ENCODE measurements at places on chromosomes 6 and 20.
A peak's percentile ranks its signal among the peaks of the same experiment; 100 is the strongest.

DNA sequence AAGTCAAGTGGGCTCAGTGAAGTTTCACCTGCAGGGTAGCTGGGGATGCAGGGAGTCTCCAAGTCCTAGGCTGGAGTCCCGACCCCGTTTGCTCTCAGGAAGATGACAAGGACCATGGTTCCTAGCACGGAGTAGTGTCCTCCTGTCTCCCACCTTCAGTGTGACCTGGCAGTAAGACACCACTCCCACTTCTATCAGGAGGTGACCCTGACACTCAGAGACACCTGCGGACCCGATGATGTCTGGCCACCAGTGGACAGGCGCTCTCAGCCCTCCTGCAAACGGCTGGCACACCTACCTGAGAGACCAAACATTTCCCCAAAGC lies 1.1 kb downstream of the SOD2 start:
- no peak for DNase-seq

DNA sequence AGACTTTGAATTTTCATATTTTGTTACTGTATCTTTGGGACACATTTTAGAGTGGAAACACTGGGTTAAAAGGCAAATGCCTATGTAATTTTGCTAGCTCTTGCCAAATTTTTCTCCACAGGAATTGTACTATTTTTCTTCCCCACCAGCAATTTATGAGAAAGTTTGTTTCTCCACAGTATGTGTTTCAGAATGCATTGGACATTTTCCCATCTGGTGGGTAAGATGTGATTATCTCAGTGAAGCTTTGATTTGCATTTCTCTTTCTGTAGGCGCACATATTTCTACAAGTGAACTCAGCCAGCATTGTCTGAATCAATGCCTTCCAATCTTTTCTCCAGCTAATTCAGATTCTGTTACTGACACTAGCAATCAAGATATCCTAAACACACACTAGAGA lies 157.8 kb downstream of the RCAN2 start:
- no peak for DNase-seq

GRCh38 chr6:63415286-63415685 lies 95.5 kb upstream of the LGSN start:
- no peak for DNase-seq

GRCh38 chr20:17761604-17762003 lies 61.8 kb downstream of the BANF2 start:
- no peak for DNase-seq

DNA sequence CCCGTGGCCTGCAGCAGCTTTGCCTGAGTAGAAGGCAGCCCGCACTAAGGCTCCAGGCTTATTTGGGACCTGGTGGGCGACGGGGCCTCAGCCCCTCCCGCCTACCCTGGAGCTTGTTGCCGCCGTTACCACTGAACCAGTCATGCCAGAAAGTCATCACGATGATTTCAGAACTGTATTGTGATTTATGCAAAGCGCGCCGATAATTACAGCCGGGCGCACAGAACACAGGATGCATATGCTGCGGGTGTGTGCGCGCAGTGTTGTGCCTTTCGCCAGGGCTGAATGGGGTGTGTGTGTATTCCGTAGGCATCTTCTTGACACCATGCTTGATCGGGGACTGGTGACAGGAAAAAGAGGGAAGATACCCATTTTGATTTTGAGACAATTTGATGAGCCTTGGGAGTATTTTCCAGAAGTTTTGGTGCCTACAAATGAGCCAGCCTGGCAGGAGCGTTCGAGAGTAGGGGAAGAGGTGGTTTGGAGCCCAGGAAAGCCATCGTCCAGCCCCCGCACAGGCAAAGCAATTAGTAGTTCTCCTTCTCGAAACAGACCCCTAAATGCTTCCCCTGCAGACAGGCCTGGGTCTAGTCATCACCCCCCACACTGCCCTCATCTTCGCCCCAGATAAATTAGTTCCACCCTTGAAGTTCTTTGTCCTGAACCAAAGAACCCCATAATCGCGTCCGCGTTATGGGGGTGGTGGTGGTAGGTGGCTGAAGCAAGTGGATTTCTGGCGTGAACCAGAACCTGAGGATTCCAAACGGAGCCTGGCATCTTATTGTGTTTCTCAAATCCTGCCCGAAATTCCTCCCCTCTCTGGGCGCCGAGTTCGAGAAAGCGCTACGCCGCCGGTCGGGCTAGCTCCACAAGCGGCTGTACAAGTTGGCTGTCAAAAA lies 1.9 kb upstream of the NR2E1 start:
- DNase-seq = no peak

DNA sequence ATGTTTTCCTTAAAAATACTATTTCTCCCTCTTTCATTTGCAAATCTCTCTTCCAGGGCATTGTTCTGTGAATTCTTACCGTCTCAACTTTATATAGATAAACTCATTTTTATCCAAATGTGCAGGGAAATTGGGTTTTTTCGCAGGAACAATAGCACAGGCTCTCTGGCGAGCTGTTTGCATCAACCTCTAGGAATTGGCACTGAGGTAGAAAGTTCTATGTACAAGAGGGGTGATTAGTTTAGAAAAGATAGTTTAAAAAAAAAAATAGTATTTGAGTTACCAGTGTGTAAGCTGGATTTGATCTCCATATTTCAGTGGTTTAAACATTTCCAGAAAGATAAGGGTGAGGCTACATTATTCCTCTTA lies 129.7 kb upstream of the BTN3A2 start:
- DNase-seq = no peak

- DNase-seq = no peak
Observed at GRCh38 chr6:147676495-147677199, 168.2 kb downstream of the SAMD5 start.

- DNase-seq = no peak
Observed at GRCh38 chr6:3725145-3726047, 26.1 kb downstream of the PXDC1 start.

GRCh38 chr6:38404900-38405556 lies 234.7 kb downstream of the BTBD9 start:
- DNase-seq = no peak

DNA sequence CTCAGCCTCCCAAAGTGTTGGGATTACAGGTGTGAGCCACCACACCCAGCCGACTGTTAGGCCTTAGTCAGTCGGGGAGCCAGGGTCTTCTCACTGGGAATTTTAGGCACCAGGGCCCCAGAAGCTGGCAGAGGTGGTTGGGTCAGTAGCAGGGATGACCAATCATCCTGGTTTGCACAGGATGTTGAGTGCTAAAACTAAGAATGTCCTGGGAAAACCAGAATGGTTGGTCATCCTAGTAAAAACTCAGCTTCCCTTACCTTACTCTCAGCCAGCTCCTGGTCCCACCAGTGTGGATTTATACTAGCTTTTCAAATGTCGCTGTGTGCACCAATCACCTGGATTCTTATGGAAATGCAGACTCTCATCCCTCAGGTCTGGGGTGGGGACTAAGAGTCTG lies 31.8 kb downstream of the KCNG1 start:
- DNase-seq = no peak

DNA sequence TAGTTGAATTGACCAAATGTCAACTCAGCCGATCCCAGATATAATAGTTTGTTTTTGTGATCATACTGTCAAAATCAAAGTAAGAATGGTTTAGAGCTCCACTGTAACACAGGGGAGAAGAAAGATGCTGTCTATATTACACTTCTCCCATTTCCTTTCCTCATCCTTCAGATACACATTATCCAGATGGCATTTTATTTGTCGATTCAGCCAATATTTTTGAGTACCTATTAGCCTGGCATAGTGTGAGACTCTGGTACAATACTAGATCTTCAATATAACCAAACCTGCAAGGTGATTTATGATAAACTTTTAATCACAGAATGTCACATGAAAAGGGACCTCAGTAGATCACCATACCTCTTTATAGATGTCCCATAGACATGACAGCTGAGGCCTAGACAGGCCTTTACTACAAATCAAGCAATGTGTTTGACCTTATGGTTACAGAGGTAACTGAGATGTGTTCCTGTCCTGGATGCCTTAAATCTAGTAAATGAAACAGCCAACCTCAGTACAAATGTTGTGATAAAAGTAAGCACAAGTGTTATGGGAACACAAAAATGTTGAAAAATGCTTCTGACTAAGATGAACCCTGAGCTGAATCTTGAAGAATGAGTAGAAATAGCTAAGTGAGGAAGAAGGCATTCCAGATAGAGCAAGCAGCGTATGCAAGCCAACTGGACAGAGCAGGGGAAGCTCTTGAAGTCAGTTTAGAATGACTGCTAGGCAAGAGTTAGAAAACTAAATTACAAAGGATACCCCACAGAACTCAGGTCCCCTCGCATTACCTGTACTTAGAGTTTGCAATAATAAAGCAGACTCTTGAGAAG lies 1.9 kb downstream of the FBXO9 start:
- DNase-seq = no peak

GRCh38 chr6:149963212-149963461 lies 606 bp upstream of the ULBP1 start:
- DNase-seq = peak; percentile 61

DNA sequence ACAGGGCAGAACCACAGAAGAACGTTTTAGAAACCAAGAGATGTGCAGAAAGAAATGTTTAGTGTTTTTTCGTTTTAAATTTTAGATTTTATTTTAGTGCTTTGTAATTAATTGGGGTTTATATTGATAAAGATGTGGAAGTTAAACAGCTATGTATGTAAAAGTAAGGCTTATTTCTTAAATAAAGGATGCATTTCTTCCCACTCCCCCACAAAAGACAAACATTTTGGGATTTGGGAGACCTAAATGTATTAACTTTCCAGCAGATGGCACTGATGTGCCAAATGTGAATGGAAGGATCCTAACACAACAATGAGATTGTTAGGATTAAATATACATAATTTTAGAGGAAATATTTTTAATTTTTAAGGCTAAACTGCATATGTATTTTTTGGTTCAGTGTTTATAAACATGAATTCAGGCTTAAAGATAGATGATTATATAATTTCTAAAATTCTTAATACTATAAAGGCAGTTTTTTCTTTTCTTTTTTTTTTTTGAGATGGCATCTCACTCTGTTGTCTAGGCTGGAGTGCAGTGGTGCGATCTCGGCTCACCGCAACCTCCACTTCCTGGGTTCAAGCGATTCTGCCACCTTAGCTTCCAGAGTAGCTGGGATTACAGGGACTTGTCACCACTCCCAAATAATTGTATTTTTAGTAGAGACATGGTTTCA lies 12.0 kb downstream of the PFDN4 start:
- no peak for DNase-seq

GRCh38 chr20:20003031-20003954 lies 13.9 kb upstream of the NAA20 start:
- DNase-seq = no peak

GRCh38 chr6:3811191-3811590 lies 38.0 kb upstream of the FAM50B start:
- no peak for DNase-seq

- DNase-seq = no peak
Observed at GRCh38 chr6:170098428-170099170, 192.3 kb downstream of the DLL1 start.

GRCh38 chr20:61810738-61811135 lies 254.9 kb downstream of the TAF4 start:
- no peak for DNase-seq

DNA sequence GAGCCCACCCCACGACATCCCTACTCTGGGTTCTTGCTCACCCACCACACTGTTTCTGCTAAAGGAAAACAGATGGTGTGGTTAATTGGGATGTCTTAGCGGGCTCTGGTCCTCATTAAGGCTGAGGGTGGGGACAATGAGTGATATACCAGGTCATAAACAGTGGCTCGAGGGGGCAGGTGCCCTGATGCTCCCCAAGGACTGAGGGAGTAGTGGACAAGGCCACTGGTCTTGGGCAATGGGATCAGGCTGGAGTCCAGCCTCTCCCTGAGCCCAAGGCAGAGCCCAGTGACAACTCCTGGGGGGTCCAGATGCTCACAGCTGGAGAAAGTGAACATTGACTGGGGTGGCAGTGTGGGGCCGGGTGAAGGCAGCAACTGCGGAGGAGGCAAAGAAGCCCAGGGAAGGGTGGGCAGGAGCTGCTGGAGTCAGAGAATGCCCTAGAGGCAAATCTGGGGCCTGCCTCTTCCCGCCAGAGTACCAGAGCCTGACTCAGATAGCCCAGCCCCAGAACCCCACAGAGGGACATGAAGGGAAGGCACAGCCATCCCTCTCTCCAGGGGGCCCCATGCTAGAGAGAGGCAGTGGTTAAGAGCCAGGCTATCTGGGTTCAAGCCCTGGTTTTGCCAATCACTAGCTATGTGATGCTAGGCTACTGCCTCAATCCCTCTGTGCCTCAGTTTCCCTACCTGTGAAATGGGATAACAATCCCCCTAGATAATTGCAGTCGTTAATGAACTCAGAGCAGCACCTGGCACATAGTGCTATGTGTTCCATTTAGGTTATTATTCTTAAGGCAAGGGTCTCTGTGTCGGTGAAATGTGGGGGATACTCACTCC lies 72.3 kb downstream of the MRPL14 start:
- DNase-seq = no peak

GRCh38 chr6:136745300-136745699 lies 47.0 kb downstream of the MAP3K5 start:
- DNase-seq = no peak

DNA sequence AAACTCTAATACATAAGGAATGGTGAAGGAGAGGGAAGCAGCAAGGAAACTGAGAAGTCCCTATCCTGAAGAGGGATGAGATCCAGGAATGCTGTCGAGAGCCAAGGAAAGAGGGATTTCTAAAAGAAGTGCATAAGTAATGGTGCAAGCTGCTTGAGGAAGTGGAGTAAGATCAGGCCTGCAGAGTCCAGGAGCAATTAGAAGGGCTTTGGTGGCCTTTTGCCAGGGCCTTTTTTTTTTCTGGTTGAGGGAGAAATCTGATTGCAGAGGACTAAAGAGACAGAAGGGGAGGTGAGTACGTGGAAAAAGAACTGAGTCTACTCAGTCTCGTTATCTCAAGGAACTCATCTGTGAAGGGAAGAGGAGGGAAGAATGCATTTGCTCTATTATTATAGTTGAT lies 396.2 kb downstream of the UTRN start:
- no peak for DNase-seq

- DNase-seq = no peak
Observed at GRCh38 chr6:110664933-110665332, 150.3 kb downstream of the CDK19 start.

DNA sequence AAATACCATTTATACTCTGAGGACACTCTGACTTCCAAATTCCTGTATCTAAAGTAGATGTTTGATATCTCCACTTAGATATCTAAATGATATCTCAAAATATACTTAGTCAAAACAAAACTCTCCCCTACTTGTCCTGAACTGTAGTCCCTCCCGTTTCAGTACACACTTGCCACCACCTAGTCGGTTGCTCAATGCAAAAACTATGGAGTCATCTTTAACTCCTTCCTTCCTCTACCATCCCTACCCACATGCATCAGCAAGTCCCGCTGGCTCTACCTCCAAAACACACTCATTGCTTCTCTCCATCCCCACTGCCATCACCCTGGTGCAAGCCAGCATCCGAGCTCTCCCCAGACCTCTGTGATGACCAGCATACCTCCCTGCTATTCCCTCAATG lies 13.2 kb downstream of the STX7 start:
- DNase-seq = no peak

Data from stimulated activated naive CD4-positive, alpha-beta T cell treated with Interleukin-2 at 50 U/mL for 16 hours (primary cell).